ENCODE measurements at places on chromosomes 11 and 22.

- DNase-seq, result no peak
Observed at GRCh38 chr11:8252388-8252787, 11.3 kb downstream of the LMO1 start.

GRCh38 chr11:124648610-124649009, 24.9 kb downstream of the SIAE start:
- DNase-seq, result no peak

DNA sequence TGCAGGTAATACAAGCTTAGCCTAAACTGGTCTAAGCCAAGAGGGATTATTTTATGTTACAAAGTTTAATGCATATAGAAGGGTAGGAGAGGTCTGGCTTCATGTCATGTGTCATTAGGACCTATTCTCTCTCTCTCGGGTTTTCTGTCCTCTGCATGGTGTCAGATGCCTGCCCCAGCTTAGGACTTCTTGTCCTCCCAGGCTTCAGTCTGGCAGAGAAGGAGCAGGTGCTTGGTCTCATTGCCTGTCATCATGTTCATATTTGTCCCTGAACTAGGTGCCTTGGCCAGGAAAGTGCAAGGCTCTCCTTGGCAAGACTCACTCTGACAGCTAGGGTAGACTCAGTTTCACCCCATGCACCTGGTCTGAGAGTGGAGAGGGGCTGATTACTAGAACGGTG, 126.3 kb downstream of the ADAMTS15 start:
- no peak for DNase-seq

DNA sequence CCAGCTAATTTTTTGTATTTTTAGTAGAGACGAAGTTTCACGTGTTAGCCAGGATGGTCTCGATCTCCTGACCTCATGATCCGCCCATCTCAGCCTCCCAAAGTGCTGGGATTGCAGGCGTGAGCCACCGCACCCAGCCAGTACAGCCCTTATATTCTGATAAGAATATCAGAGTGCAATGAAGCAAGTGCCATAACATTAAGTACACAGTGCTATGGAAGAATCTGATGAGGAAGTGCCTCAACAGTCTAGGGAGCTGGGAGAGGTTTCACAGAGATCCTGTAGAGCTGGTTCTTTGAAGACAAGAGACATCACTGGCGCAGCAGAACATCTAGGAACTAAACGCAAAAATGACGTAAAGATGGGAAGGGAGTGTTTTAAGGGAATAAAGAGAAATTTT, 2.1 kb downstream of the RTCB start:
- DNase-seq, result no peak
